ENCODE measurements at places on chromosomes 3 and 15. TPM values are rescaled to one million over a fixed set of nuclear protein-coding genes. Genes with fewer than 3 reads are reported as not detected.
A peak's percentile ranks its signal among the peaks of the same experiment; 100 is the strongest.

Gene GOLGA6L9
- total RNA-seq: 1.7 TPM

GRCh38 chr3:131883086-131883485, 151.7 kb downstream of the CPNE4 start:
- DNase-seq: no peak

DNA sequence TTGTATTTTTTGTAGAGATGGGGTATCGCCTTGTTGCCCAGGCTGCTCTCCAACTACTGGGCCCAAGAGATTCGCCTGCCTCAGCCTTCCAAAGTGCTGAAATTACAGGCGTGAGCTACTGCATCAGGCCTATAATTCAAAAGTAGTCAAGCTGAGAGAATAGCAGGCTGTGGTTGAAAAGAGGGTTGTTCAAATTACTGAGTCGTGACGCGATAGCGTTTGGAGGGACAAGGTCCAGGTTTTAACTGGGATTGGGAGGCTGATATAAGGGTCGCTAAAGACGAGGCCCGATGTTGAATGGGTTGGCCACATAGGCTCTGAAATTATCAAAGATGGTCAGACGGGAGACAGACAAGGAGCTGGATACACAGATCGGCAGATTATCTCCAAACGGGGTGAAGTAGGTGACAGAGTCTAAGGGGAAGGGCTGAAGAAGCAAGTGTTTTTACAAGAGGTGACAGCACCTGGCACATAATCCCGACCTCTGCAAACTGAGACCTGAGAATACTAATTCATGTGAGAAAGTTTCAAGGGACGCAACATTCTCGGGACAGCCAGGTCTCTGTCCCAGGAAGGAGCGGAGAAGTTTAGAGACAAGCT, 759 bp upstream of the ARID3B start:
- DNase-seq: peak; percentile 16

- no peak for DNase-seq
Observed at GRCh38 chr3:195128255-195129071, 142.5 kb downstream of the XXYLT1 start.

- no peak for DNase-seq
Observed at GRCh38 chr3:16608816-16609215, 3.6 kb upstream of the DAZL start.

DNA sequence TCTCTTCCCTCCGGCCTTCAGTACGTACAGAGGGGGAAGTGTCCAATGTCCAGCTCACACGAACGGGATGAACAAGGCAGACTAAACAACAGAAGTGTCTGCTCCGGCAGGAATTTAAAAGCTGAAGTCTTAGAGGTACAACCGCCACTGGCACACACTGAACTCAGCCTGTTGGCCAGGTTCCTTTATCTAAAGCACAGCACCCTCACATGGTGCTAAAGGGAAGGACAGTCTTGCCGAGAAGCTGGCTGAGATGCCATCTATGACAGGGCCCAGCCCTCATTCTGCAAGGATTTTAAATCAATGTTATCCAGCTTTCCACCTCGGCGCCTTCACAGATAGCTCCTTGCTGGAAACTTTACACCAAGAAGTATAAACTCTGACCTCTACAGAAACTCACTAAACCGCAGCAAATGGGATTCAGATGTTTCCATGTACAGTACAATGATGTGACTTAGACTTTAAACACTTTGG, 2.8 kb downstream of the ADAMTS17 start:
- DNase-seq: peak; percentile 46

GRCh38 chr3:57152151-57153143, 12.7 kb downstream of the IL17RD start:
- no peak for DNase-seq

DNA sequence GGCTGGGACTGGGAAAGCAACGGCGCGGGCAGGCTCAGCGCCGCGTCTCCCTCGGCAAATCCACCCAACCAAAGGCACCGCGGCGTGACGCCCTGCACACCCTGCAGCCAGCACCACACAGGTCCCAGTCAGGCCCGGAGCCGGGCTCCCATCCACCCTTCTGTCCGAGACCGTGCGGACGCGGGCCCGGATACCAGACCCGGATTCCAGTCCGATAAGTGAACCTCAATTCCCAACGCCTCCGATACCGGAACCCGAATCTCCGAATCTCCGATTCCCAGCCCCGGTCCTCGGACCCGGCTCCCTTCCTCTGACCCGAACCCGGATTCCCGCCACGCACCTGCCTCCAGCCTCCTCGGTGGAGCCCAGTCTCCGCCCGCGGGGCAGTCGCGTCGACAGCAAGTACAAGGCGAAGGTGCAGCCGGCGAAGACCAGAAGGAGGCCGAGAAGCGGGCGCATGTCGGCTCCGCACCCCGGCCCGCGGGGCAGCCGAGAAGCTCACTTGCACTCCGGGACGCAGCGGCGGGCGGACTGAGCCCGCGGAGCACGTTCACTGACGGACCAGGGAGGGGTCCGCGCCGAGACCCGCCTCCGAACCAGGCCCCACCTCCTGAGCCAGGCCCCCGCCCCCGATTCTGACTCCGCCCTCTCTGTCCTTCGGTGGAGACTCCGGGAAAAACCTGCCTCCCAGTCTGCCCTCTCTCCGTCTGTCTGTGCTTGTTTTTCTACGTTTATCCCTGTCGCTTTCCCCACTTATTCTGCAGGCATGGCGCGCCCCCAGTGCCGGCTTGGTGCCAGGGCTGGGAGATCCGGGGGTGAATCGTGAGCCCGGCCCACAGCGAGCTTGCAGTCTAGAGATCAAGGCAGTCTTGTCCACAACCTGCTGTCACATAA, at the start of gene TMEM41A:
Gene TMEM41A, minus strand, starts transcription at position 533 of the 894 bp plus-strand sequence. Its CDS starts 74 bp downstream, at position 459.
- DNase-seq: peak; percentile 87

Gene PAK2
- 103 TPM for total RNA-seq

DNA sequence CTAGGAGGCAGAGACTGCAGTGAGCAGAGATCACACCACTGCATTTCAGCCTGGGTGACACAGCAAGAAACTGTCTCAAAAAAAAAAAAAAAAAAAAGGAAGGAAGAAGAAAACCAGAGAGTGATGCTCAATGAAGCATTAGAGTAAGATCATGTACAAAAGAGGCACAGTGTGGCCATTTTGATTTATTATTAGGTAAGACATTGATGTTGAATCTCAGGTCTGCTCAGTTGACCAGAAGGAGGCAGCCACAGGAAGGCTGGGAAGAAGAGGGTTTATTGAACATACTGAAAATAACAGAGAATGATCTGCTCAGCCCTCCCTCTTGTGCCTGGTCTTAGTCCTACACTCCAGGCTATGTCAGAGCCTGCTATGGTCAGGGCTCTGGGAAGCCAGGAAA, 15.6 kb downstream of the LRRK1 start:
- no peak for DNase-seq

- DNase-seq: no peak
Observed at GRCh38 chr15:70491201-70491621, 272.1 kb downstream of the UACA start.

DNA sequence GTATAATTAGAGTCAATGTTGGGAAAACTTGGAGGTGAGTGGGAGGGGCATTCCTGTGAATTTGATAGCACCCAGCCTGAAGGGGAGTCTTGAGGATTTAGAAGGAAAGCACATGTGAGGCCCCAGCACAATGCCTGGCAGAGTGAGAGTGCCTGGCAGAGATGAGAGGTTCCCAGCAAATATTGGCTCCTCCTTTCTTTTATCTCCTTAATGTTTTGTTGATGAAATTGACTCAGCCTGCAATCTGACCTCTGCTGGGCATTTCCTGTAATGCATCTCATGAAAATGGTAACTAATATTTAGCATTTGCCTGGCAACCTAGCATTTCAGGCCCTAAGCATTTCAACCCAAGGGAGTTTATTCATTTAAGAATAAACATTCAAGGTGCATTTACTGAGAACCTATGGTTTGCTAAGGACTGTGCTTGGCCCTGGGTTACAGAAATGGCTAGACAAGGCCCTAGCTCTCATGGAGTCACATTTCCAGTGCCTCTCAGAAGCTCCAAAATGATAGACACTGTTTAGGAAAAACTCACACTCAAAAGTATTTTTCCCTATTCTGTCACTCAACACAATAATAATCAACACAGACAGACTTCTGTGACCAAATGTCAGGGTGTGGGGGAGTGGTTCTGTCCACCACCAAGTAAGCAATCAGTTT, 19.0 kb downstream of the PDHB start:
- peak; percentile 37 for DNase-seq

Gene ZIC1
- total RNA-seq: not detected

Gene ONECUT1
- not detected for total RNA-seq

GRCh38 chr15:93296759-93297500, 207.9 kb upstream of the RGMA start:
- DNase-seq: no peak

DNA sequence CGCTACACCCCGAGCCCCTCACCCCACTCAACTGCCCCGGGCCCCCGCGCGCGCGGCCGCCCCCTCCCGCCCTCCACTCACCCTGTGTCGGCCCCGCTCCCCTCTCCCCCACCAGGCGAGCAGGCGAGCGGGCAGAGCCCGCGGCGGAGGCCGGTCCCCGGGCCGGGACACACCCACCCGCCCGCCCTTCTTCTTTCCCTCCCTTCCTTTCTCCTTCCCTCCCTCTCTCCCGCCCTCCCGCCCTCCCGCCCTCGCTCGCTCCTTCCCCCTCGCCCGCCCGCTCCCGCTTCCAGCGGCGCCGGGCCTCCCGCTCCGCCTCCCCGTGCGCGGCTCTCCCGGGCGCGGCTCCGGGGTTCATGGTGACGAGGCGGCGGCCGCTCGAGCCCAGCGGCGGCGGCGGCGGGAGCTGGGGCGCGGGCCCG, at the start of gene CTDSPL:
Gene CTDSPL, plus strand, starts transcription at position 261 of the 422 bp plus-strand sequence. CDS start 320 bp downstream, outside the sequence.
- no peak for DNase-seq

GRCh38 chr3:157247391-157247790, 87.4 kb upstream of the CCNL1 start:
- DNase-seq: no peak

DNA sequence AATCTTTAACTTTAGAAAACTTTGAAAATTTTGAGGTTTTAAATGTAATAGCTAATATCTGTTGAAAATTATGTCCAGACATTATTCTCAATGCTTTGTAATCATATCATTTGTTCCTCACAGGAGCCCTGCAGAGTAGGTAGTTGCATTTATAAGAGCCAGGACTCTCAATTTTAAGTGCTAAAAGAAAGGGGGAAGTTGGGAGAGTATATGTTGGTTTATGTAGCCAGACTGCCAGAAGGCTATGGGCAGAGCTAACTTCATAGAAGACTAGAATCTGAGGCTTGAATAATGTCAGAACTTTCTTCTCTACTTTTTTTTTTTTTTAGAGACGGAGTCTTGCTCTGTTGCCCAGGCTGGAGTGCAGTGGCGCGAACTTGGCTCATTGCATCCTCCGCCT, 9.1 kb downstream of the VPS8 start:
- DNase-seq: no peak

GRCh38 chr3:9552252-9552999, 1.2 kb downstream of the LHFPL4 start:
- DNase-seq: peak; percentile 50

Gene MLF1
- total RNA-seq: 3.4 TPM

GRCh38 chr3:27378331-27378730, 9.1 kb upstream of the NEK10 start:
- DNase-seq: no peak

Gene PLCH1
- total RNA-seq: 0.09 TPM

DNA sequence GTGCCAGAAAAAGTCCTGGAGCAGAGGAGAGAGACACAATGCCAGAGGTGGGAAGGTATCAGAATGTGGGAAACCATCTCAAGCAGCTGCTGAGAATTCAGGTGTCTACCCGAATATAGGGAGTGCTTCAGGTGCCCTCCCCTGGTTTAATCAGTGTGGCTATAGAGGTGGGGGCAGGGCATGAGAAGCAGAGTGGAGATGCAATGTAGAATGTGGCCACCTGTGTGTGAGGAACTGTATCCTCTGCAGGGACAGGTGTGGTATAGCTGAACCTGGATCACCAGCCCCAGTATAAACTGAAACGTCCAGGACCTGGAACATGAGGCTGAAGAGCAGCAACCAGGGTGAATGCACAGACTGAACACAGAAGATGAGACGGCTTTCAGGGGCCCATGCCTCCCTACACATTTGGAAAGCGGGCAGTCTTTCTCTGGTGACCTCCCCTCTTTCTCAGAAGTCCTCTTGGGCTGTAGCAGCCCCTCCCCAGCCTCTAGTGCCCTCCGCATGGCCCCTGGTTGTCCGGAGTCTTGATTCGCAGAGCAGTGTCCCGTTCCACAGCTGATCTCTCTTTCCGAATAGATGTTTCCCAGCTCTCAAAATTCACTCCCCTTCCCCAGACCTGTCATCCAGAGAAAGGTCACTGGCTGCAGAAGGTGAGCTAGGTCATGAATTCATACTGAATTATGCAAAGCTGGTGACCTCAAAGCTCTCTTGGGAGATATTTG, 103.1 kb downstream of the ABHD5 start:
- DNase-seq: no peak
